ENCODE measurements at places on chromosomes 11 and 22. TPM values are rescaled to one million over a fixed set of nuclear protein-coding genes. Genes with fewer than 3 reads are reported as not detected.
A peak's percentile ranks its signal among the peaks of the same experiment; 100 is the strongest.

The MMP10 gene
- not detected for total RNA-seq

The SLN gene
- not detected for total RNA-seq

The UBASH3B gene
- 21.4 TPM for total RNA-seq

DNA sequence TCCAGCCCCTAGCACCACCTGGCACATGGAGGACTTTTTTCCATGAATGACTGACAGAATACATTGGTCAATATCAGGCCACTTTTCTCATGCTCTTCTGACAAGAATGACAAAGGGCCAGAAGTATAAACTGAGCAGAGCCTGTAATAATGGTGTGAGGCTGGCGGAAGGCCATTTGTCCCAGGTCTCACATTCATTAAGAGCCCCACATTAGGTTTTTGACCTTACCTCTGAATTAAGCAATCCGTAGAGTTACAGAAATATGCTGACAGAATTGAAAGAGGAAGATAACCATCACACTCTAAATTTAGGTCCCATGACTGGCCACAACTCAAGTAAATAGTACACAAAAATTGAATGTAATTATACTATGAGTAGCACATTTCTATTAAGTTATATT is 55.2 kb downstream of the SYT9 start:
- DNase-seq = no peak

- no peak for DNase-seq
Observed at GRCh38 chr11:80958987-80959386, 1518.2 kb upstream of the TENM4 start.

DNA sequence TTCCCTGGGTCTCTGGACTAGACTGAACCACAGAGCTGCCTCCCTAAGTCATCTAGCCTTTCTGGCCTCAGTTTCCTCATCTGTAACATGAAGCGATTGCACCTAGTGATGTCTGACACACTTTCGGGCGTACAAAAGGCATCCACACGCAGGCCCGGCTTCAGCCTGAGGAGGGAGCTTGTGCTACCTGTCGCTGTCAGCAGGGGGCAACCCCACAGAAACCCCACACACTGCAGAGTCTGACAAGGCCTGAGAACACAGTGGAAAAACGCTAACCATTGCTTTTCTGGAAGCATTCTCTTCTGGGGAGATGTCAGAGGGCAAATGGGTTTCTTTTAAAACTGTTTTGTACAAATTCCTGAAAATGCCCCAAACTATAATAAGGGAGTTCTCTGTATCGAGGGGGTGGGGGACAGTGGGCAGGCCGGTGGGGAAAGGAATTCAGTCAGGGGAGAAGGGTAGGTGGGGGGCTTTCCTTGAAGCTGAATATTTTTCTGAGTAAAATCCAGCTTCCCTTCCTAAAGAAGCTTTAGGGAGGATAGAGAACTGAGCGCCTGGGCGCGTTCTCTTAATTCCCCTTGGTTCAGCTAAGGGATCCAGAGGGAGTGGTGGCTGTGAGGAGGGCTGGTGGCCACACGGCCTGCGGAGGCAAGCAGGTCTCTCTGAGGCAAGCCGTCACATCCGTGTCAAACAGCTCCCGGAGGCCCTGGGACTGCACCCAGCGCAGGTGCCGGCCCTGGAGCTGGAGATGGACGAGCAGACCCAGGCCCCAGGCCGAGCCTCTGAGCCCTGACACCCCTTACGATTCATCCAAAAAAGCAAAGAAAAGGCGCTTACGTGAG is 533 bp downstream of the ELF5 start:
- DNase-seq = peak; percentile 84

DNA sequence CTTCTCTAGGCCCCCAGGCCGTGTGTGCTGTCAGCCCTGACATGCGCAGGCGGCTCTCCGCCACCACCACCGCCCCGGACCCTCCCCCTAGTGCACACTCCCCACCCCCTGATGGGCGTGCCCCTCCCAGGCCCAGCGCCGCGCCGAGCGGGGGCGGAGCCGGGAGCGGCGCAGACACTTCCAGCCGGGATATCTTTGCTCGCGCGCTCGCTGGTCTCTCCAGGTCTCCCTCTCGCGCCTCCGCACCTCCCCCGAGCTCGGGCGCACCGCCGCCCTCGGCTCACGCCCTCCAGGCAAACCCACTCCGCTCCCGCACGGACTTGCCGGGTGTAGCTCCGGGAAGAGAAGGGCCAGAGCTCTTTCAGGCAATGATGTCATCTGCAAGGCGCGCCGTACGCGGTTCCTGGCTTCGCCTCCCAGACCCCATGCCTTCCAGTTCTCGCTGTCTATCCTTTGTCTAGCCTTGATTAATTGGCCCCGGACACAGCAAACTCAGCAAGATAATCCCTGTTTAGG is at the start of gene SCN3B:
Gene SCN3B (minus strand): TSS at position 59 of the 516 bp plus-strand sequence. CDS start 823 bp downstream, outside the sequence.
- DNase-seq = peak; percentile 78

- no peak for DNase-seq
Observed at GRCh38 chr22:44898236-44898635, 111.6 kb downstream of the PHF21B start.

GRCh38 chr11:75554258-75555022 is 7.6 kb upstream of the SERPINH1 start:
- peak; percentile 98 for DNase-seq

DNA sequence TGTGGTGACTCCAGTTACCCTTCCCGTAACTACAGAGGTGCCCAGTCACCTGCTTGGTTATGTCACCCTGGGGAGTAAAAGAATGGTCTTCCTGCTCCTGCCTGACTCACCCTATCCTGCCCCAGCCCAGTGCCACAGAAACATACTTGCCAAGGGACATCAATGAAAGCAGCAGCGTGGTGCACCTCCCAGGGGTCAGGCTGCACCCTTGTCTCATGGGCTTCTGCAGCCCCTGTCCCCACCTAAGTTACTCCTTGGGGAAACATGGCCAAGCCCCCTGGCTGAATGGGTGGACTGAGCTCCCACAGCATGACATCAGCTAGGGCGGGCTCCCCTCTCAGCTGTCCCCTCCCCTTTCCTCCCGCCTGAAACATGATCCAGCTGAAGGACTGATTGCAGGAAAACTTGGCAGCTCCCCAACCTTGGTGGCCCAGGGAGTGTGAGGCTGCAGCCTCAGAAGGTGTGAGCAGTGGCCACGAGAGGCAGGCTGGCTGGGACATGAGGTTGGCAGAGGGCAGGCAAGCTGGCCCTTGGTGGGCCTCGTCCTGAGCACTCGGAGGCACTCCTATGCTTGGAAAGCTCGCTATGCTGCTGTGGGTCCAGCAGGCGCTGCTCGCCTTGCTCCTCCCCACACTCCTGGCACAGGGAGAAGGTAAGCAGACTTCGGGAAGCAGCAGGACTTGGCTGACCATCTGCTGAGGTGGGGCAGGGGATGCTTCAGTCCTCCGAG is at the start of gene HTR3A:
Gene HTR3A (plus strand): TSS at position 368 of the 730 bp plus-strand sequence. CDS start 218 bp downstream, at position 586.
- DNase-seq = no peak

Data from osteoblast (primary cell).